ENCODE measurements at places on chromosomes 13 and 19.

DNA sequence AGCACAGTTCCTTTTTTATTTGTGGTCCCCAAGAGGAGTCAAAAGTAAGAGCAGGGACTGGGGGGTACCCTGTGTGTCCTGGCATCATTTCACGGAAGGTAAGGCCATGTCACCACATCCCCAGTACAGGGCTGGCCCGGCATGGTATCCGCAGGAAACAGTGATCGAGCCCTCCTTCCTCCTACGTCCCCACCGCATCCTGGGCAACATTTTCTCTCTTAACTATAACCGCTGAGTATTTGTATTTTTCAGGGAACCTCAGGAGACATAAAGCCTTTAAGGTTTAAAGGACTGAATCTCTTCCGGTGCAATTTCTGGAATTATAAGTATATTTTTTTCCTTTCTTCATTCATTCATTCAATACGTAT lies 13.6 kb upstream of the LATS2 start:
- no peak for DNase-seq

- no peak for DNase-seq
These were observed 48.9 kb downstream of the MYH14 start for GRCh38 chr19:50252111-50252886.

GRCh38 chr19:16849168-16849567 lies 20.0 kb downstream of the SIN3B start:
- DNase-seq = no peak

DNA sequence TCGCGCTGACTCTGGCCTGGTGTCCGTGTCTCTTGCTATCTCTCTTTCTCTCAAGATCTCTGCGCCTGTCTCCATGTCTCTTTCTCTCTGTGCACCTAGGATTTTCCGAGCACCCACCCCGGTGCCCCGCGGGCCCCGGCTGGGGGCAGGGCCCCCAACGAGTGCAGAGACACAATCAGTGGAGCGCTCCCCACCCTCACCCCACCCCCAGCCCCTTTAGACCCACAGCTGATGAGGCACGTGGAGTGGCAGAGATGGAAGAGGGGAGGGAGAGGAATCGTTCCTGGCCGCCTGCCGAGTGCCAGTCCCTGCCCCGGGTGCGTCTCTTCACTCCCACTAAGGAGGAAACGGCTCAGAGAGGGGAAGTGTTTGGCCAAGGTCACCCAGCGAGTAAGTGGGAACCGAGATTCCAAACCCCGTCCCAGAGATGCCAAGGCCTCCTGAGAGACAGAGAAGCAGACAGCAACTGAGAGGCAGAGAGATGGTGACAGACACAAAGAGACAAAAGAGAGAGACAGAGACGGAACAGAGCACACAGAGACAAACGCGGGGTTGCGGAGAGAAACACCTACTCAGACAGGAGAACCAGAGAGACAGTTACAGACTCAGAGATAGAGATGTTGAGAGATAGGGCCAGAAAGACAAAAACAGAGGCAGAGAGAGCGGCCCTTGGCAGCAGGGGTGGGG lies 626 bp upstream of the BCL3 start:
- peak; percentile 73 for DNase-seq

GRCh38 chr19:10662384-10663251 lies 8.5 kb downstream of the ILF3 start:
- DNase-seq = no peak

DNA sequence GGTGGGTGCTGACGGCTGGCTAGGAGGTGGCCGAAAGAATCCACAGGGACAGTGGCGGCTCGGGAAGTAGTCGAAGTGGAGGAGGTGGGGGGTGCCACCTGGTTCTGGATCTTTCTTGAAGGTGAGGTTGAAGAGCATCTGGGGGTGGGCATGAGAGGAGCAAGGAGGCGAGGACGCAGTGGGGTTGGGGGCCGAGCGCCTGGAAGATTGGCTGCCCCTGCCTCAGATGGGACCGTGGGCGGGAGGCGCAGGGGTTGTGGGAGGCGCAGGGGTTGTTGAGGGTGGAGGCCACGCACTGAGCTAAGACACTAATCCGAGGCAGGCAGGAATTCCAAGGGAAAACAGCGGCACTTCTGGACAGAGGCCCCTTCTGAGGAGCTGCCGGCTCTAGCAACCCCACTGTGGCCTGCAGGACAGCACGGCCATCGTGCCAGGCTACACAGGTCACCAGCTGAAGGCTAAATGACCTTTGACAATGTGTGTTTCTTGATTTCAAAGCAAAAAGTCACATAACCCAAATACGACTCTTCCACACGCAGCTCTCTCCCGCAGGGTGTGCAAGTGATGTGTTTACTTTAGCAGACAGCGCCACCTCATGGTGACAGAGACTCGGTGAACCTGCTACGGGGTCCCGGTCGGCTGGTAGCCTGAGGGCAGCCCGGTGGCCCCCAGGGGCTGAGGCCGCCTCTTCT lies 44.1 kb upstream of the RANBP3 start:
- DNase-seq = peak; percentile 70

DNA sequence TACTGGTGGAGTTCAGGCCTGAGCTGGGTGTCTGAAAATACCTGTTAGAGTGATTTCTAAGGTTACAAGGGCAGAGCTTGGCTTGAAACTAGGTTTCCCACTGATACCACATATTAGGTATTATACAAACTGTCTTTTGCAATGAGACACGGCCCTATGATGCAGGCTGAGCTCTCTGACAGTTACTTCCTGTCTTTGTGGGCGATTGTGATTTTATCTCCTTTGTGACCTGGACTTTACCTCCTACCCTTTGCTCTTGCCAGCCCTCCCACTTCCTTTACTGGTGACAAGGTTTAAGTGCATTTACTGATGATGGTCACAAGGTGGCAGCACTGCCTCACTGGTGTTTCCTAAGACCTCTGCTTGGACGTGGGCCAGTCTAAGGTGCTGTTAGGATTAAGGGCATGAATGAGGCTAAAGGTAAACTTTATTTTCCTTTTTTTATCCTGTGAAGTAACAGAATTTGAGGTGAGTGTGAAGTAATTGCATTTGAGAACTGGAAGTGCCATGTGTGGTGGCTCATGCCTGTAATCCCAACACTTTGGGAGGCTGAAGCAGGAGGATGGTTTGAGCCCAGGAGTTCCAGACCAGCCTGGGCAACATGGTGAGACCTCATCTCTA lies 7.7 kb upstream of the CXCL17 start:
- DNase-seq = peak; percentile 86

DNA sequence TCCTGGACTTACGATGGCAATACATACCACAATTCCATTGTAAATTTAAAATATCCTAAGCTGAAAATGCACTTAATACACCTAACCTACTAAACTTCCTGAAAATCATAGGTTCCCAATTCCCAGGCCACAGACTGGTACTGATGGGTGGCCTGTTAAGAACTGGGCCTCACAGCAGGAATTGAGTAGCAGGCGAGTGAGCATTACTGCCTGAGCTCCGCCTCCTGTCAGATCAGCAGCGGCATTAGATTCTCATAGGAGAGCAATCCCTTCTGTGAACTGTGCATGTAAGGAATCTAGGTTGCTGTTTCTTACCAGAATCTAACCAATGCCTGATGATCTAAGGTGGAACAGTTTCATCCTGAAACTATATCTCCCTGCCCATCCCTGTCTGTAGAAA lies 1670.2 kb upstream of the PCDH20 start:
- no peak for DNase-seq
